ENCODE measurements at places on chromosomes 1 and 21.

DNA sequence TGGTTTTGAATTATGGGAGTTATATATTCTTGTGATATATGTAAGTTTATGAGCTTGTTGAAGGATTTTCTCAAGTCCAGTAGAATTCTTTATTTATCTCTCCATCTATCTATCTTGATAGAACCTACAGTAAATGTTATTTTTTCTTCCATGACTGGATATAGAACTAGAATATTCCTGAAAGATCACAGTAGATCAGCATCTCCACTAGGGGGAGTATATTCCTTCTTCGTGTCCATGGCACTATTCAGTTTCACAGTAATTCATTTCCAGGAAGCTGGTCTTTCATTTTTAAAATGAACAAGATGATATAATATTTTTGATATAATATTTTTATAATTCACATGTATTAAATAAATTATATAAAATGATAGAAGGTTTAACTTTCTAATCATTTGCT lies 18.8 kb downstream of the TMPRSS15 start:
- peak; percentile 37 for DNase-seq

- DNase-seq = no peak
Observed at GRCh38 chr1:36890776-36891175, 143.5 kb downstream of the GRIK3 start.

DNA sequence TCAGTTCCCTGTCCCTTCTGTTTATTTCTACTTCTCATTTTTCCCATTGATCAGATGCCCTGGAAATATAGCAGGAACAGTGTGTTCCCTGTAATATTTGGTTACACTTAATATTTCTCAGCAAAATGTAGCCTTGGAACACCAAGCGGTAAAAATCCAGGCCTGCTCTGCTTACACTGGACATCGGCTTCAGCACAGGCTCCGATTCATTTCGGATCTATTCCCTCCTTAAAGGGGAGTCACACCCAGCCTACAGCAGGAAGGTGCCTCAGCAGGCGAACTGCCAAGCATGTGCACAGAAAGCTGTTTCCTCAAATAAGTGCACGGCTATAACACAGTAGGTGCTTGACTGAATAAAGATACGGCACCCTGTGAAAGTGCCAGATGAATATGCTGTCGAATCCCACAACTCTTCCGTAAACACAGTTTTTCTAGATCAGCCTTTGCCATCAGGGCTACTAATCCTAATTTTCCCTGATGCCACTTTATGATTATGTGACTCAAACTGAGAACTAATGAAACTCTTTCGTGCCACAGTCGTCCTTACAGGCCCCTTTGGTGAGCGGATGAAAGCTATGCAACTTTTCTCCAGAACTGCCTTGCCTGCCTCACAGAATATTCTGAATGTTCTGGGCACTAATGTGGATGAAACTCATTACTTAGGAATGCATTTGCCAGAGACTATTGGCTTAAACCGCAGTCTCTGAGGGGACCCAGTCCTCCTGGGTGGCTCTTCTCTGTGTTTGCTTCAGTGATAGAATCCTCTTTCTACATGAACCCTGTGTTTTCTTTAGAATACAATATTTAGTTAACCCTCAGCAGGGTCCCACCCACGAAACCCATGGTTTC lies 275.5 kb upstream of the RUNX1 start:
- peak; percentile 86 for DNase-seq

DNA sequence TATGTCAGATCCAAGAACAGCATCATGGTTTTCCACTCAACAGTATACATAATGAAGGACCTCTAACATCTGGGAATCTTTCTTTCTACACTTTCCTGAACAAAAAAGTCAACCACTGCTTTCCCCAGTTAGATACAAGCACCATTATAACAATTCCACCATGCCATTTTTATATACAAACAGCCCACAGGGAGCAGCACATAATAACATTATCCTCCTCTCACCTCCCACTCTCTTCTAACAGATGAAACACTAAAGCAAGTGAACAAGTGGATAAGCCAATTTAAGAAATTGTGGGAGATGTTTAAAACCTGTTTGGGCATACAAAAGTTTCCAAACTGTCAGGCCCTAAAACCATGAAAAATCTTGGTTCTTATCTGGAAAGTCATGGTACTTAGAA lies 29.4 kb upstream of the PRRC2C start:
- DNase-seq = no peak

DNA sequence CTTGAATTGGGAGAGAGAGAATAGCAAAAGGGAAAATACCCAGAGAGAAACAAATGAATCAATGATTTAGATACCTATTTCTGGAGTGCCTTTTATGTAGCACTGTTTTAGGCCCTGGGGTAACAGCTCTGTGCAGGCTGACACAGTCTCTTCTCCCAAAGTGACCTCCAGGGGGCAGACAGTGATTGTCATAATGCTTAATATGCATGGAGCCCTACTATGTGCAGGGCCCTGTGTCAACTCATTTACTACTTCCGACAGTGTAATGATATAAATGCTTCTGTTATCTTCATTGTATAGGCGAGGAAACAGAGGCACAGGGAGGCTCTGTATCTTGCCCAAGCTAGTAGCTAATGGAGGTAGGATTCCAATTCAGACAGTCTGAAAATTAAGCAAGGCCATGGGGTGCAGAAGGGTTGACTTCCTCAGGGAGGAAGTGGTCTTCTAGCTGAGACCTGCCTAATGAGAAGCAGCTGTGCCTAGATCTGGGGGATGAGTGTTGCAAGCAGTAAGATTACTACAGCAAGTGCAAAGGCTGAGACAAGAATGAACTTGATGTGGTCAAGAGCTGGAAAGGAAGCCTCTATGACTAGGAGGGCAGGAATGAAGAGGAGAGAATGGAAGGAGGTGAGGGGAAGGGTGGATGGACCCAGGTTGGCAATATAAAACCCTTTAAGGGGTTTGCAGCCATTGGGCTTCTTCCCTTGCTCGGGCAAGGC lies 16.2 kb upstream of the SERINC2 start:
- DNase-seq = no peak

Data from astrocyte of the spinal cord (primary cell).